Esophagus squamous epithelium (tissue), 5 donors: ENCODE measurements at places on chromosomes 2 and 18.

- no peak for DNase-seq
Observed at GRCh38 chr2:105470979-105471378, 72.1 kb upstream of the FHL2 start.

DNA sequence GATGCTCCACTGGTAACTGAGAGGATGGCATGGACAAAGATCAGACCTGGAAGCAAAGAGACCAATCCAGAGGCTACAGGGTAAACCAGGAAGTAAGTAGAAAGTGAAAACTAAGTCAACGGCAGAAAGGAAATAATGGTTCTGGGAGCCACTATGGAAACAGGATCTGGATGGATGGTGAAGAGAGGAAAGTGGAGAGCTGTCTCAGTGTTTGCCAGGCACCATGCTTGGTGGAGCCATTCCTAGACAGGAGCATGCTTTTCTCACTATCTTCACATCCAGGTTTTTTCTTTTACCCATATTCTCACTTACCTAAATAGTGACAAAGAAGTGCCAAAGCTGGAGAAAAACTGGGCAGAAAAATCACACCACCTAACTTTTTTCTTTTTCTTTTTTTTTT is 22.2 kb downstream of the ZNF521 start:
- DNase-seq: no peak

- DNase-seq: no peak
Observed at GRCh38 chr2:168543037-168543436, 87.0 kb downstream of the CERS6 start.

DNA sequence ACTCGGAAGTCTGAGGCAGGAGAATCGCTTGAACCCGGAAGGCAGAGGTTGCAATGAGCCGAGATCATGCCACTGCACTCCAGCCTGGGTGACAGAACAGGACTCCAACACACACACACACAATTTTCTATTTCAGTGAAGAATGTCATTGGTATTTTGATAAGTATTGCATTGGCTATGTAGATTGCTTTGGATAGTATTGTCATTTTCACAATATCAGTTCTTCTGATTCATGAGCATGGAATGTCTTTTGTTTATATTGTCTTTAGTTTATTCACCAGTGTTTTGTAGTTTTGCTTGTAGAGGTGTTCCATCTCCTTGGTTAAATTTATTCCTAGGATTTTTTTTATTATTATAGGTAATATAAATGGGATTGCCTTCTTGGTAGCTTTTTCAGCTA is 693.4 kb upstream of the SYT4 start:
- no peak for DNase-seq

- DNase-seq: no peak
Observed at GRCh38 chr2:129709001-129709955, 270.2 kb upstream of the RAB6C start.

DNA sequence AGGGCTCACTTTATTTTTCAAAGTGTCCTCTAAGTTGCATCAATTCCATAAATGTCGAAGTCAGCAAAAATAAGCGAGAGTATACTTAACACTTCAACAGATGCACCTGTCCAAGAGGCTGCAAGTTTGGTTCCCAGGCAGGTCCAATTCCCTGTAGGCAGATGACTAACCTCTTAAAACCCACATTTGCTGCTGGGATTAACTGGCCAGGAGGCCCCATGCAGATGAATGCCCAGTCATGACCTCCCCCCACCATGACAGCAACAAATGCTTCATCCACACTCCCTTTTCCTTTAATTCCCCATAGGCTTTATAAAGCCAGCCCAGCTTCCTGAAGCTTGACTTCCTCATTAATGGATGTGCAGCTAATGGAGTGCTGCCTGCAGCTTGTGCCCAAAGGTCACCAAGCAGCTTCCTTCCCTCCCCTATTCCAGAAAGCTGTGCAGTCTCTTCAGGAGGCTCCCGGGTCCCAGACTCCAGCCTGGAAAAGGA is 35.7 kb downstream of the REEP1 start:
- DNase-seq: no peak

DNA sequence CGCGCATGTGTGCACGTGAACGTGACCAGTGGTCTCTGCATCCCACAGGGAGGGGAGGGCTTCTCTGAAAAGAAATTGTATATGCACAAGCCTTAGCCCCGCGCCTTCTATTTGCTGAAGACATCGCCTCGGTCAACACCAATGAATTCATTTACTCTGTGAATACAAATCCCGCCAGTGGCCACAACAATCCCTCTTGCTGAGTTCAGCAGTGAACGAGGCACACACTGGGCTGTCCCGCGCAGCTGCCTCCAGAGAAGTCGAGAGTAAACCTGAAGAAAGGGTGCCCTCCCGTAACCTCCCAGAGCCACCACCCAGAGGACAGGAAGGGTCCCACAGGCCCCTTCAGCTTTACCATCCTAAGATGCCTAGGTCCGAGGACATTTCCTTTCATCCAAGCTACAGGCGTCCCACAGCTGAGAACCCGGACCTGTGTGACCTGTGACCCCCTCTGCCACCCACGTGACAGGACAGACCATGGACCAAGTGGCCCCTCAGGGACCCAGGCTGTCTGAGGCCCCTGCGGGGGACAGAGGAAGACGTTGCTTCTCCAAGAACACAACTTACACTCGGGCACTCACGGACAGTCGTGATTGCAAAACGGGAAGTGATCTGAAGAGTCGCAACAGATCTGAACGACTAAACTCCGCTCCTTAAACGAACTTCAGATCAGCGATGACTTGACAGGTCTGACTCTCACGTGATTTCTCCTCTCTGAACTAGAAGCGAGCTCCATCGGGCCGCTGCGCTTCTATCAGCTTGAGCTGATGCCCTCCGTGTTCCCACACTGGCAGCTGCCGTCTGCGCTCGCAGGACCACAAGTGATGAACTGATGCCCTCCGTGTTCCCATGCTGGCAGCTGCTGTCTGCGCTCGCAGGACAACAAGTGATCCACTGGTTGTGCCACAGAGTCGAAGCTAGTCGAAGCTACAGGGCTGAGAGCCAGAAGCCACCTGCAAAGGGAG is 92.7 kb downstream of the ZNF516 start:
- no peak for DNase-seq

DNA sequence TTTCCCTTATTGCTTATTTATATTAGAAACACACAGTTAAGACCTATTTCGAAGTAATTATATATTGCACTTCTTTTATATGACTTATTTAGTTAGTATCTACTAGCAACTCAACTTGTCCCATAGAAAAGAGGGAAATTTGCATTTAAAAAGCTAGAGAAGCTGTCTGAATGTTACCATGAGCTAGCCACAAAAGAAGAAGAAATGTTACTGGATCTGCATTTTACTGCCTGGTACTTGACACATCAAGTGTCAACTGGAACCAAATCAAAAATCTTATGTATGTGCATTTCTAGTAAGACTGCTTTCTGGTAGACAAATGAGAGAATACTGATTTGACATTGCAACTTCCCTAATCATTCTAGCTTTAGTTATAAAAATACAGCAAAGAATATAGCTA is 424.6 kb upstream of the VRK2 start:
- DNase-seq: no peak

DNA sequence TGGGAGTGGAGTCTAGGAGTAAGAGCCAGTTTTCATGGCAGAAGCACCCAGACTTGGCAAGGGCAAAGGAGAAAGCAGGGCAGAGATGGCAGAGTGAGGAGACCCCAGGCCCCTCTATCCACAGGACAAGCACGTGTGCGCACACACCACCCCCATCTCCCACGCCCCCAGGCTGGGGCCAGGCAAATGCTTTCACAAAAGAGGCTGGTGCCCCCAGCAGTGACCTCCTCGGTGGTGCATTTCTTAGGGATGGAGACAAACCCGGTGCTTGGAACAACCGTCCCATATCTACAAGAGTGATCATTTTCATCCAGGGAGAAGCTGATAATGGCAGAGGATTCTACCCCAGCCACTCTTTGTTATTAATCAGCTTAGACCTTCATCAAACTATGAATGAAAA is 62.0 kb downstream of the KCNF1 start:
- no peak for DNase-seq

- no peak for DNase-seq
Observed at GRCh38 chr18:41992703-41993102, 37.7 kb downstream of the PIK3C3 start.

GRCh38 chr18:68406761-68407160 is 308.1 kb downstream of the TMX3 start:
- DNase-seq: no peak

GRCh38 chr2:47568164-47568850 is 165.4 kb downstream of the MSH2 start:
- DNase-seq: no peak

- no peak for DNase-seq
Observed at GRCh38 chr2:220163486-220163885, 536.1 kb downstream of the SLC4A3 start.

- no peak for DNase-seq
Observed at GRCh38 chr18:63596964-63597363, 9.8 kb downstream of the SERPINB13 start.

- no peak for DNase-seq
Observed at GRCh38 chr2:179860255-179861026, 971 bp downstream of the ZNF385B start.

- DNase-seq: no peak
Observed at GRCh38 chr2:121159291-121160071, 125.5 kb downstream of the TFCP2L1 start.

GRCh38 chr2:1806254-1806653 is 61.9 kb upstream of the PXDN start:
- no peak for DNase-seq
